ENCODE measurements at places on chromosomes 7 and 10. TPM values are rescaled to one million over a fixed set of nuclear protein-coding genes. Genes with fewer than 3 reads are reported as not detected.
A peak's percentile ranks its signal among the peaks of the same experiment; 100 is the strongest.

Gene TMEM273
- 17.9 TPM for total RNA-seq

GRCh38 chr7:11557627-11558026, 274.4 kb downstream of the THSD7A start:
- no peak for DNase-seq

GRCh38 chr7:150863946-150864345, 11.6 kb downstream of the AOC1 start:
- DNase-seq = no peak

- DNase-seq = no peak
Observed at GRCh38 chr10:81096558-81096957, 558.9 kb downstream of the SH2D4B start.

GRCh38 chr7:46908770-46909169, 673.1 kb downstream of the TNS3 start:
- DNase-seq = no peak

DNA sequence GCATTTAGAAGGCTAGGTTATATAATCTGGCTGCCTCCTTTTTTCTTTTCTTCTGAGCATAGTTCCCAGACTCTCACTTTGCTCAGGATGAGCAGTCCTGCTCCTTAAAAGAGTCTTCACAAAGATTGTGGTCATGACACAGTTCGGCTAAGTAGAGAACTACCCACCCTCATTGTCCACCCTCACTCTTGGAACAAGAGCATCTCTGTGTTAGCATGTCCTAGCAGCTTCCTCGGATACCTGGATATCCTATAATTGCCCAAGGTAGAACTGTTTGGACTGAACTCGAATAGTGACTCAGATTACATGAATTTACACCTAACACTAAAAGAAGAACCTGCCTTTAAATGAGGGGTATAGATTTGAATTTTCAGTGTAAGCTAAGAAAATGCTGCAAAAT, 572.0 kb downstream of the SUGCT start:
- DNase-seq = no peak

DNA sequence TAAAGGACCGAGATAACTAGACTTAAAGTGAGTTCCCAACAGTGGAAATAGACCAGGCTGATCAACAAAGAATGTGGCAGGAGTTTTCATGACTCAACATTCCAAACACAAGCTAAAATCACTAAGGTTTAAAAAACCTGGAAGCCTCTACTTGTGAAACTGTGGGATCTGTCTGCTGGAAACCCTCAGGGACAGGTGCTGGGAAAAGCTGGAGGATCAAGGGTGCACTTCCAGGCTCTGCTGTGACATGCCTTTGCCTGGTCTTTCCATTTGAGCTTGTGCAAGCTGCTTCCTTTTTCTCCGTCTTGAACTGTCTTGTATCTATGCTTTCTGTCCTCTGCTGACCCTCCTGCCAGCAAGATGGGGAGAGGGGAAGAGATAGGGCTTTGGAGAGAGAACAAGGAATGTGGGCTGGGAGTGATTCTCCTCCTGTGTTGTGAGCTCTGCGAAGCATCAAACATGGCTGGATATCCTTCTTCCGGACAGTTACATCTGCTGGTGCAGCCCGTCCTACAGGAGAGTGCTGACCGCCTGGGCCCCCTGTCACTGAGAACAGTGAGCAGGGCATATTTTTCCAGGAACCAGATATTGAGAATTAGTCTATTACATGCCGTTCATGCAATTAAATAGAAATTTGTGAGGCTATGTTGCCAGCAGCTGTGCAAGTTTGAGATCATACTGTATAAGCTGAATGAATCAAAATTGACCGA, 25.5 kb downstream of the ARHGAP22 start:
- no peak for DNase-seq

GRCh38 chr7:101743241-101743994, 74.0 kb upstream of the CUX1 start:
- DNase-seq = no peak

GRCh38 chr7:140317597-140317996, 80.7 kb downstream of the SLC37A3 start:
- no peak for DNase-seq

DNA sequence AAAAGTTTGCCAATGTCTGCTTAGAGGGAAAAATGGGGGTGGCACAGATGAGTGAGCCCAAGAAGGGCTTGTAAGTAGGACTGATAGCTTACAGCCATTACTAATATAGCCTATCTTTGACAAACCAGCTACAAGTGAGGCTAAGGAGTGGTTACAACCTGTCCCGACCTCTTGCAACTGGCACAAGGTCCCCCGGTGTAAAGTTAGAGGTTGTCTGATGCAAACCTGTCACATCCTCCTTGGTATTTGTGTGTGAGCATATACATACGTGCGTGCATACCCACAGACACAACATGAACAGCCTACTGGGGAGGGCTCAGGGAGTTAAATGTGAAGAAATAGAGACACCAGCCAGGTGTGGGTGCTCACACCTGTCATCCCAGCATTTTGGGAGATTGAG, 14.6 kb downstream of the ADAP1 start:
- DNase-seq = no peak

GRCh38 chr10:58356756-58357155, 21.9 kb downstream of the UBE2D1 start:
- no peak for DNase-seq

GRCh38 chr10:44042926-44043602, 341.8 kb downstream of the CXCL12 start:
- no peak for DNase-seq

Gene GIMAP4
- total RNA-seq = 49.4 TPM

GRCh38 chr10:85861513-85862197, 504.9 kb downstream of the GRID1 start:
- DNase-seq = no peak

- no peak for DNase-seq
Observed at GRCh38 chr10:52099026-52099600, 215.0 kb upstream of the DKK1 start.

GRCh38 chr7:36040679-36041078, 112.4 kb upstream of the EEPD1 start:
- no peak for DNase-seq

DNA sequence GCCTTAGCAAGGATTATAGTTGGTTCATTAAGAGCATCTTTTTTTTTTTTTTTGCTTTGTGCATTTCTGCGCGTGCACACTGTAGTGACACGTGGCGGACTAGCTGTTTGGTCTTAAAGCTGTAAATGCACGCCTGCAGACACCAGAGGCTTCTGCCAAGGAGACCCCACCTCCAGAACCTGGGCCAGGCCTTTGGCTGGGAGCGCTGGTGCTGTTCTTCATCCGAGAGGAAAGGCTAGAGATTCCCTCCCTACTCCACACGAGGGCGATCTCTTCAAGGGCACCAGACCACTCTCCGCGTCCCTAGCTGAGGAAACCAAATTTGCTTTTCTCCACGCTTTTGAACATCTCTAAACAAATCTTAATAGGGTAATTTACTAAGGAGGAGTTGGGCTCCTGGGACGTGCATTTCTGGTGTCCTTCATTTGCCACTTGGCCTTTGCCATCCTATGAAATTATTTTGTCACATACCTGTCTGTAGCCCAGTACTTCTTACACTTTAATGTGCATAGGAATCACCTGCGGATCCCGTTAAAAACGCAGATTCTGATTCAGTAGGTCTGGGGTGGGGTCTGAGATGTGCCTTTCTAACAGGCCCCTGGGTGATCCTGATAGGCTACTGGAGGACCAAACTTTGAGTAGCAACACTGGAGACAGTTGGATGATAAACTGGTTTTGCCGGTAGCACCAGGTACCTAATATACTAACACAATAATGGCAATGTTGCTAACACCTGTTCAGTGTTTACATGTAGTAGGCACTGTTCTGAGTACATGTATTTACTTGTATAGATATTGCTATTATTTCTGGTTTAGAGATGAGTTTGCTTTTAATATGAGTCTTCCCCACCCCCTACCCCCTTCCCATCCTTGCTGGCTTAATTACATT, 1.3 kb upstream of the SLC26A5 start:
- DNase-seq = no peak

Gene WASHC2A
- total RNA-seq = 42.3 TPM

Gene SPDYE5
- not detected for total RNA-seq

DNA sequence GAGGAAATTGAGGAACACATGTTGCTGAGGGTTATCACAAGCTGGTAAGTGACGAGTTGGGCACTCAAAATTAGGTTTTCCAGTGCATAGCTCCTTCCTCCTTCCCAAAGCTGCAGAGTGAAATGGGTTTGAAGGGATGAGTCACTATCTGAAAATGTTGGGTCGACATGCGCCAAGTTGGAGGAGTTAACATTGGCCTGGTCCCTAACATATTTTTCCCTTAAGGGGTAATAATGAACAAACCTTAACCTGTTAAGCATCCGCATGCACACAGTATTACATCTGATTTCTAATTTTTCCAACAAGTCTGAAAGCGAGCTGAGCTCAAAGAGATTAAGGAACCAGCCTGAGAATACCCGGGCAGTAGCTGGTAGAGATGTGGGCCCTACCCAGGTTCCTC, 20.7 kb upstream of the TECTB start:
- no peak for DNase-seq

DNA sequence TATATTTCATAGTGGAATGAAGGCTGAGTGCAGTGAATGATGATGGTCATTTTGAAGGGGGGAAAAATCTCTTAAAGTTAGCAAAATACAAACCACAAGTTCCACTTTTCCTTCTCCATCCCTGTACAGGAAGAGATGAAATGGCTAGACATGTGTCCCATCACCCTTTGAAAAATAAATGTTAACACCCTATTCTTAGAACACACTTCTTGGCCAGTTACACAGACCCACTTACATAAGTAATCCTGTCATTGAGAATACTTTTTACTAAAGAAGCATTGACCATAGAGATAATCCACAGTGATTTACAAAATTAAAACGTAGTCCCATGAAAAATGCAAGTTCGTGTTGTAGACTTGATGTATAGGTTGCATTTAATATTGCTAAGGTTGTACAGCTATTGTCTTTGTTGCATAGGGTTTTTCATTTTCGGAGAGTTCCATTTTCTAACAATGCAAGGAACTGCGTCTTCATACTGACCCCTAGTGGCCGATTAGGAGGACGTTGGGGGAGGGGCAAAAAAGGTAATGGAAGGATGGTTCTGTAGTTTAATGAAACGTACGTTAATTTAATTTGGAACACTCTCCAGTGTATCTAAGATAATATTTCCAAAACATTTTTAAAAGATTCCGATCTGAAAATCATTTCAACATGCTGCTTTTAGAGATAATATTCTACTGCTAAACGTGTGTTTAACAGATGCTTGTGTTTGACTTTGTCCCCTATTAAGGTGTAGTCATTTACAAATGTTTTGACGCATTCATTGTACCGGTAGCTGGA, 60.9 kb downstream of the ARMC3 start:
- no peak for DNase-seq

Gene PLCE1
- 5.7 TPM for total RNA-seq

Gene KAZALD1
- 1.9 TPM for total RNA-seq

GRCh38 chr10:124027651-124028050, 65.7 kb downstream of the CHST15 start:
- DNase-seq = no peak

Gene CYP3A7
- not detected for total RNA-seq

GRCh38 chr10:77537720-77538373, 99.8 kb downstream of the KCNMA1 start:
- DNase-seq = no peak

Gene TAX1BP1
- total RNA-seq = 82.5 TPM

- no peak for DNase-seq
Observed at GRCh38 chr10:77500754-77501151, 136.9 kb downstream of the KCNMA1 start.

- DNase-seq = no peak
Observed at GRCh38 chr10:38094927-38095574, 914 bp downstream of the ZNF37A start.

Gene SBDS
- total RNA-seq = 189 TPM

DNA sequence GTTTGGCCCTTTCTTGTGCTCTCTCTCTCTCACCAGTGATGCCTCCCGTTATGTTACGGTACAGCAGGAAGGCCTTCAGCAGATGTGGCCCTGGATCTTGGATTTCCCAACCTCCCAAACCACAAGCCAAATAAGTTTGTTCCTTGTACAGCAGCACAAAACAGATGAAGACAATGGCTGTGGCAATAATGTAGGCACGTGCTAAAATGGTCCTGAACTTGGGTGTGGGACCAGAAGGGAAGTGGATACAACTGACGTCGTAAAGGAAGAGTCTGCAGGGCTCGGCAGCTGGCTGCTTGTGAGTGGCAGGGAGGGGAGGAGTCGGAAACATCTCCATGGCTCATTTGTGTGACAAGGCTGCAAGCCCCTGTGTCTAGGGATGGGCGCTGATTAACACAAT, 26.8 kb downstream of the PROSER2 start:
- DNase-seq = no peak

Gene GOLGA7B
- total RNA-seq = 0.32 TPM

DNA sequence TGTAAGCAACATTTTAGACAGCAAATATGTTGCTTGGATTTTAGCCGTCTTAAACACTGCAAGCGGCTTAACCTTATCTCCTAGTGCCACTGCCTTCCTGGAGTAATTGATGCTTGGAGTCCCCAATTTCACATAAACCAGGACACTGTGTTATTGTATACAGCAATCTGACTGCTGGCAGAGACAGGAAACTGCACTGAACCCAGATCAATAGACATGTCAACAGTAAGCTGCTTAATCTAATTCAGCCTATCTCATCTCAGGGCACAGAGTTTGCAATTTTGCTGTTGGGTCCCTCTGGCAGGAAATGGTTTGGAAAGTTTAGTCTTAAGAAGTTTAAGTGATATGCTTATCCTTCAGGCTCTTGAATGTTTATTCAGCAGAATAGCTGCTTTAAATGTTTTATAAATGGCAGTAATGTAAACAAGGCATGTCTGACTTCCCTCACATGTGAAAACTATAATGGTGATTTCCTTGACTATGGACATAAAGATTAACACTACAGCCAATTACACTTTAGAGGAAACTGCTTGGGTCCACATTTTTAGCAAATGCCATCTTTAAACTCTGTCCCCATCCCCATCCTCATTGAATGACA, 598.6 kb downstream of the PARD3 start:
- no peak for DNase-seq

DNA sequence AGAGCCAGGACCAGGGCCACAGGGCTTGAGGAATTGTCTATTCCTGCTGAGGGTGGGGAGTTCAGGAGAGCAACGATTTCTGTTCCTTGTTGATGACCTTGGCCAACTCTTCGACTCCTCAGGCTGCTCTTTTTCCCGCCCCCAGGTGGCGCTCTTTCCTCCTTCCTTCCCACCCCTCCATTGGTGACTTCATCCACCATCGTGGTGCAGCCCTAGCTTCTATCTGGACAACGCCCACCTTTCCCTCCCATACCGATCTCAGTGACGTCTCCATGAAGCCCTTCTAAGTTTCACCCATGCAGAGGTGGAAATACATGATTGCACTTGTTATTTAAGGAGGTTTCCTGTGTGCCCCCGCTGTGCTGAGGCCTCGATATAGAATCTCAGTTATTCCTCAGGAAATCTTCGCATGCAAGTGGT, 22.1 kb upstream of the CARD11 start:
- DNase-seq = peak; percentile 71

DNA sequence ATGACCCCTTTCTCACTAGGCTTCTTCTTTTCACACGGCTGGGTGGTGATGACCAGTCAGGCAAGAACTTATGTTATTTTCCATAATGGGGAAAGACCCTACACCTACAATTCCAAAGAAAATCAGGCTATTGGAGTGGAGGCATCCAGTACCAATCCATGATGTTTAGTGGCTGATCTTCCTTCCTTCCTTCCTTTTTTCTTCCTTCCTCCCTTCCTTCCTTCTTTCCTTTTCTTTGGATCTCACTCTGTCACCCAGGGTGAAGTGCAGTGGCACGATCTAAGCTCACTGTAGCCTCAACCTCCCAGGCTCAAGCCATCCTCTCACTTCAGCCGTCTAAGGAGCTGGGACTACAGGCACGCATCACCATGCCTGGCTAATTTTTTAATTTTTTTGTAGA, 2.5 kb downstream of the RGS10 start:
- DNase-seq = no peak

GRCh38 chr10:107485019-107485418, 320.5 kb upstream of the SORCS1 start:
- no peak for DNase-seq

GRCh38 chr7:25597946-25598345, 369.7 kb upstream of the NPVF start:
- no peak for DNase-seq
